Activated T-helper 1 cell treated with Interleukin-2 at 50 U/mL for 16 hours (primary cell): ENCODE measurements at places on chromosomes 1 and 21.

DNA sequence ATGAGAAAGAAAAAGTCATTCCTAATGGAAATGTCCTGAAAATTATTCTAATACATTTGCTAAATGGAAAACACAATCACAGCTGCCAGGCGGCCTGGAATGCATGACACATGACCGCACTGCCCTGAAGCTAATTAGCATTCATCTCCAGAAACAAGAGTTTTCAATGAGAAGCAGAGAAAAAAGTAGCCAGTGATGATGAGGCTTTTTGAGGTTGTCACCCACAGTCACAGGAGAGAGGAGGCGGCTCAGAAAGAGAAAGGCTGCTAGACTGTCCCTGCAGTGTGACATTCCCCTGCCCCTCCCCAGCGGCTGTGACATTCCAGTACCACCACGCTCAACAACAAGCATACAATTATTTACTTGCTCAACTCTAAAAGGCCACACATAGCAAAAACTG is 122.9 kb upstream of the KRTAP19-8 start:
- DNase-seq = no peak

DNA sequence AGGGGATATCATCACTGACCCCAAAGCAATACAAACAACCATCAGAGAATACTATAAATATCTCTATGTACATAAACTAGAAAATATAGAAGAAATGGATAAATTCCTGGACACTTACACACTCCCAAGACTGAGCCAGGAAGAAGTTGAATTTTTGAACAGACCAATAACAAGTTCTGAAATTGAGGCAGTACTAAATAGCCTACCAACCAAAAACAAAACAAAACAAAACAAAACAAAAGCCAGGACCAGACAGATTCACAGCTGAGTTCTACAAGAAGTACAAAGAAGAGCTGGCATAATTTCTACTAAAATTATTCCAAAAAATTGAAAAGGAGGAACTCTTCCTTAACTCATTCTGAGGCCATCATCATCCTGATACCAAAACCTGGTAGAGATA is 18.5 kb downstream of the CD84 start:
- no peak for DNase-seq

GRCh38 chr1:158077411-158078256 is 84.2 kb downstream of the KIRREL1 start:
- no peak for DNase-seq

- no peak for DNase-seq
Observed at GRCh38 chr1:206582971-206583706, 29.1 kb downstream of the EIF2D start.

DNA sequence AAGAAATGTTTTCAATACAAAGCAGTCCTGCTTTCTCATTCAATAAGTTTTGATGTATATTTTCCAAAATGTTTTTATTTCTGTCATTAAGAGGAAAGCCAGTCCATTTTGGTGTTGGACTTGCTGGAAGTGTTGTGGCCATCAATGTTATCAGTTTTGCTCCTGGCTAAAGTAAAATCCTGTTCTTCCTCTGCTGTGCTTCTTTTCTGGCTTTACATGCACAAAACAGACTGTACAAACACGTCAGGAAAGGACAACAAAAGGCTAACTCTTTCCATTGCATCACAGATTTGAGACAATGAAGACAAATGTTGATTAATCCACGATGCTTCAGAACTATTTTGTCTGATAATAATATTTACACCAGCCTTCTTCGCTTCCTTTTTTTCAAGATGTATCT is 735.4 kb downstream of the LTN1 start:
- DNase-seq = no peak
